Activated T-helper 17 cell treated with anti-CD3 and anti-CD28 coated beads, Interleukin-2, amount 50 U/mL, for 72 hours (primary cell): ENCODE measurements at places on chromosomes 7 and 10.

GRCh38 chr7:42978496-42978895 is 46.3 kb downstream of the MRPL32 start:
- ATAC-seq = no peak

DNA sequence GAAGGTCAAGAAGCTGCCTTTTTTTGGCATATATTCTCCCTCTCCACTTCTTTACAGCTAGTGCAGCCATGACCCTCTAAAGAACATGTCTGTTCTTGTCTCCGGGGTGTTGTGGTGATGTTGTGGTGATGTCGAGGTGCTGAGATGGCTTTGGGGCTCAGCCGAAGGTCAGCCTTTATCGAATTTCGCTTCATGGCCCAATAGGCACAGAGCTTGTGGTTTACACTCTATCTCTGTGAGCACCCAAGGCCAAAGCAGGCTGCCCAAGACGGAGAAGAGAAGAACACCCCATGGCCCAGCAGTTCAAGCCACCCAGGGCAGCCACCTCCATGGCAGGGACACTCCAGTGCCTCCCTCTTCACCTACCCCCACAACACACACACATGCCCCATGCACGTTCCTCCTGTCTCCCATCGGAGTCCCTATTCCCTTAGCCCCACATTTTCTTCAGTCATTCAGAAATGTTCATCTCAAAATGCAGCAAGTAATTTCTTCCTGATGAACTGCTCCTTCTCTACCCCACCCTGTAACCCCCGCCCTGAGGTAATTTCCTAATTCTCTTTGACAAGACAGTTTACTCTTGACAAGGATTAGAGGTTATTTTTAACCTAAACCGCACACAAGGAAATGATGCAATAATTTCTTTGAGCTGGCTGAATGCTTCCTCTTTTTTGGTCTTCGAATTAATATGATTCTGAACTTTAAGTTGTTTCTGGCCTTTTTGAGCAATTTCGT is 18.6 kb upstream of the ADRB1 start:
- ATAC-seq = no peak

DNA sequence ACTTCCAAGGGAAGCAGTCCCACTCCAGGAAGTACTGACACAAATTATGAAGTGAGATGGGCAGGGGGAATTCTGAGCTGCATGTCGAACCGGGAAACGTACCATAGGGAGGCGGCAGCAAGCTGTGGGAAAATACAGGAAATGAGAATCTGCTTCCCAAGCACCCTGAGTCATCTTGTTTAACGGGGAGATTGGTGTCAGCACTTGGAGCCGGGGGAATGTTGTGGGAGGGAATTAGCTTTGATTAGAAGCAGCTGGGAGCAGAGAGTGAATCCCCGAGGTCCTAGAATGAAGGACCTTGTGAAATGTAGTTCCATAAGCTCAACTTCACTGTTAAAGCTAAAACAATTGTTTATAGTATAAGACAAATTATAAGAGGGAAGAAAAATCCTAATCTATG is 141.4 kb upstream of the PRKCQ start:
- ATAC-seq = no peak

DNA sequence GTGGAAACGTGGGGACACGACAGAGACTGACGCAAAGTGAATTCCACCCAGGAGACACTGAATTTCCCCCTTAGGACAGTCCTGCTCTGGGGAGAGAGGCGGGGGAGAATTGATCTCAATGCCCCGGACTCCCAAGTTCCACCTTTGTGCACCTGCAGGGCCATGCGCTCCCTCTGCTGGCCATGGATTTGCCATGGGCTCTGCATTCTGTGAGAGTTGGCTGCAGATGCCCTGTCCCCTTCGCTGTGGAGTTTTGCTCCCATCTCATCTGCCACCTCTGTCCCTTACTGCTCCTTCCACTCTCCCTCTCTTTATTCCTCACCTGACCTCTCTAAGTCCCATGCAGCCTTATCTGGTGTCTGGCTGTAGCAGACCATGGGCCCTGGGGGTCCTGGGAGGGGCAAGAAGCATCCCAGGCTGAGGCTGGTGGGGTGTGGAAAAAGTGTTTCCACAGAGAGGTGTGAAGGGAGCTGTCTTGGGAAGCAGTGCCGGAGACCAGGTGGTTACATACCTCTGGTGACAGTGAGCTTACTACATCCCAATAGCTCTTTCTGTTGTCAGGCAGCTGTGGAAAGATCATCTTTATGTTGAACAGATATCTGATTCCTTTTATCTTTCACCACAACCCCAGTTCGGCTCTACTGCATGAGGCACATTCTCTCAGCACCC is 14.3 kb downstream of the GHRHR start:
- ATAC-seq = no peak

- no peak for ATAC-seq
These were observed 177.8 kb downstream of the PTPRN2 start for GRCh38 chr7:158409816-158410330.

- no peak for ATAC-seq
These were observed 417.5 kb upstream of the ZMIZ1 start for GRCh38 chr10:78651287-78651686.

DNA sequence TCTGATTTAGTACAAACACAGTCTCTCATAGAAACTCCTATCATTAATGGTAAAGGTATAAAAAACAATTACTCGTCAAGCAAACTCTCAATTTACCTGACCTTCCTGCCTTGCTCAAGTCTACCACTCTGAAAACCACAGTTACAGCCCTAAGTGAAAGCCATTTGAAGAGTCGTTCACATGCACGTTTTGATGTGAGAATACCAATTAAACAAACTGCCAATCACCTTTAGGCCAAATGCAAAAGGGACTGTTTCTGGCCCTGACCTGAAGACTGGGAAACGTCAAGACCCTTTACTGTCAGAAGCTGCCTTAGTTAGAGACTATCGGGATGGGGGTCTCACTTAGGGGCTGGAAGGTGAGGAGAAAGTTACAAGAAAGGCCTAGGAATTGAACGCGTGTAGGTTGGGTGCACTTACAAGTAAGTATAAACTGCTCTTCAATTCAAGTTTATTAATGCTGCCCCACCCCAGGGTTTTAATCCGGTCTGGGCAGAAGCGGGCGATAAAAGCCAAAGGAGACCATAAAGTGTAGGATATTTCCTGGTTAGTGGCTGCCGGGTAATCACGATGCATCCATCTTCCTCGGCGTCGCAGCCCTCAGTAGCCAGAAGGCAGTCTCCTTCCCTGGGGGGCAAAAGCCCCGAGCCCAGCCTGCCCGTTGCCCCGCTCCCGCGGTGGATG is 935 bp downstream of the TM9SF3 start:
- ATAC-seq = no peak

- no peak for ATAC-seq
These were observed 182.5 kb downstream of the SEMA3D start for GRCh38 chr7:85004402-85004801.

- no peak for ATAC-seq
These were observed 17.0 kb downstream of the IL15RA start for GRCh38 chr10:5960070-5960972.

DNA sequence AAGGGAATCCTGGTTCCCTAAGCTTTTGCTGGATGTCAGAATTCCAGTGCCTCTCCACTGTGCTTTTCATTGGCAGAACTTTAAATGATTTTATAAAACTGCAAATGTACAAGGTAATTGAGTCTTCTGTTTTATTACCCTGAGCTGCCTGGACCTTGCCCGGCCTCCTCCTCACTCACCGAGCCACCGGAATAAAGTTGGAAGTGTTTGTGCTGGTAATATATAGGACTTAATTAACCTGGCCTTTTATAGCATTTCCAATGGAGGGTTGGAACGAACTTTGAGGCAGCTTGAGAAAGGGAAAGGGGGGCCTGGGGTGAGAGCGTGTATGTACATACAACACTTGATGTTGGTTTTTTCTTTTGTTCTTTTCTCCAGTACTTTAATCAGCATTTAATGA is 43.4 kb downstream of the ZNF503 start:
- no peak for ATAC-seq

DNA sequence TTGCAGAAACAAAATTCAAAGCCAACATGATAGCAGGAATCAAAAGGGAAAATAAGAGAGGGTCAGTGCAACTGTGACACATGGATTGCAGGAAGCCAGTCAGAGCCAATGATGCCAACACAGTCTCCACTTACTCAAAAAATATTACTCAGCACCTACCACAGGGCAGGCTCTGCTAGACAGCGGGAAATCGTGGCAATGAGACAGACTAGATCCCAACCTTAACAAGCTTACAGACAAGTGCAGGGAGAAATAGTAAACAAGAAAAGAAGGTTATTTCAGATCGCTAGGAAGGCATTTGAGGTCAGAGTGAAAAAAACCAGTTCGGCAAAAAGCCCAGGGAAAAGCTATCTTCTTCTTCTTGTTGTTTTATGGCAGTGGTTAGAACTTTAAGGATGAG is 45.2 kb upstream of the NPFFR1 start:
- ATAC-seq = no peak

DNA sequence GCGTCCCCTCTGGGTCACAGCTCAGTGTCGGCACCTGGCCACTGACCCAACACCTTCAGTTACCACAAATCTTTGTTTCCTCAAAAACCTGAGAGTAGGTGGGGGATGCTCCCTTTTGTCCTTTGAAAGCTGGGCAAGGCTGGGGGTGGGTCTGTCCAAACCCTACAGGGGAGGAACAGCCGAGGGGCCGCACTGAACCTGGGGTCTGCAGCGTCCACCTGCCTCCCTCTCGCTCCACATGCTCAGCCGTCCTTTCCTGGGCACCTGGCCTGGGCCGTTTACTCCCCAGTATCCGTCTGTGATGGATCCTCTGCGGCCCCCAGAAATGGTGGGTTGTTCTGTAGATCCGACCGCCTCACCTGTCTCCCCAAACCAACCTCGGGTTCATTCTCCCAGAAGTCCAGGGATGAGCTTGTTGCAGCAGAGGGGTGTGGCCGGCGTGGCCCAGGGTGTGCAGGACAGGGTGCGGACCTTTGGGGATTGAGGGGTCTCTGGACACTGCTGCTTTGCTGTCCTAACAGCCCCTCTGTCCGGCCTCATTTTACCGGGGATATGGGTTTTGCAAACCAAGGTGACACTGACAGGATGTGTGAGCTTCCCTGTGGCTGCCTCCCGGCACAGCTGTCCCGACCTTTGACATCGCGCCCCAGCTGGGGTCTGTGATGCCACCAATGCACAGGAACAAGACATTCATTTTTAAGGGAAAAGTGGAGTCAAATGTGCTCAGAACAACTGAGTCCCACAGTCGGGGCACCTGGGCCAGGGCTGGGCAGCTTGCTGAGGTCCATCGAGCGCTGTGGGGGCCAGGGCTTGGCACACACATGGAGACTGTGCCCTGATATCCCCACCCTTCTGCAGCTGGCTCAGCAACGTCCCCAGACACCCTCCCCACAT is 115.9 kb downstream of the VIPR2 start:
- ATAC-seq = no peak

DNA sequence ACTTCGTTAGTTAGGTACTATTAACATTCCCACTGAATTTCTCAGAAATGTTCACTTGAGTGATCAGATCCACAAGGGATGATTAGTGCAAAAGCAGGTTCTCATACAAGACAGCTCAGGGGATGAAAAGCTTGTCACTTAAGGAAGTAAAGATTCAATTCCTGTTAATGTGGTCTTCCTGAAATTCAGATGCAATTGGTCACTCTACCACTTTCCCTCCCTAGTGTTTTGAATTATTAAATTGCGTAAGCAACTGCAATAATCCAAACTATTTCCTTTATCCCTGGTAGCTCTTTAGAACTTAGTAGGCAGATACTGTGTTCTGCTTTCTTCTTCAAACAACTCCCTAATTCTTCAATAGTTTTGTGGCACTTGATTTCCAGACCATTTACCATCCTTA is 121.4 kb downstream of the MAGI2 start:
- ATAC-seq = no peak
